Daoy (cell line): ENCODE measurements at places on chromosomes 6 and 20.

GRCh38 chr20:46485431-46485830 lies 27.9 kb downstream of the ZNF334 start:
- DNase-seq, result no peak

DNA sequence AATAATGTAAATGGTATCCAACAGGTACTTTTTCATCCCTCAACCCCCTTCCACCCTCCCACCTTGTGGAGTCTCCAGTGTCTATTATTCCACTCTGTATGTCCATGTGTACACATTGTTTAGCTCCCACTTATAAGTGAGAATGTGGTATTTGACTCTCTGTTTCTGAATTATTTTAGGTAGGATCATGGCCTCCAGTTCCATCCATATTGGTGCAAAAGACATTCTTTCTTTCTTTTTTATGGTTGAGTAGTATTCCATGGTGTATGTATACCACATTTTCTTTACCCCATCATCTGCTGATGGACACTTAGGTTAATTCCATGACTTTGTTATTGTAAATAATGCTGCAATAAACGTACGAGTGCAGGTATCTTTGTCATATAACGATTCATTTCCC lies 58.2 kb upstream of the PRND start:
- no peak for DNase-seq

- DNase-seq, result no peak
Observed at GRCh38 chr20:62837790-62838127, 20.9 kb downstream of the COL9A3 start.

DNA sequence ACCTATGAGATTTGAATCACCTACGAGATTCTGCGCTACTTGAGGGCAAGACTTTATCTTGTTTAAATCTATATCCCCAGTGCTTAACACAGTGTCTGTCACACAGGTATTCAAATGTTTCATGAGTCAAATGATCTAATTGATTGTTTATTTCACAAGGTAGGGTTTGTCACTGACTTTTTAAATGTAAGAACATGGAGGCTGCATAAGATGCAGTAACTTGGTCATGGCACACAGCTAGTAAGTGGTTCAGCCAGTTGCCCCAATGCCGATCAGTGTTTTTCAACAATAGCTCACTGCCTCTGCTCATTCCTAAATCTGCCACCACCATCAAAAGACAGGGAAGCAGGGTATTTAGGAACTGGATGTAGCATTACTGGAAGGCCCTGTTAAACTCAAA lies 42.4 kb upstream of the LRRC1 start:
- no peak for DNase-seq

DNA sequence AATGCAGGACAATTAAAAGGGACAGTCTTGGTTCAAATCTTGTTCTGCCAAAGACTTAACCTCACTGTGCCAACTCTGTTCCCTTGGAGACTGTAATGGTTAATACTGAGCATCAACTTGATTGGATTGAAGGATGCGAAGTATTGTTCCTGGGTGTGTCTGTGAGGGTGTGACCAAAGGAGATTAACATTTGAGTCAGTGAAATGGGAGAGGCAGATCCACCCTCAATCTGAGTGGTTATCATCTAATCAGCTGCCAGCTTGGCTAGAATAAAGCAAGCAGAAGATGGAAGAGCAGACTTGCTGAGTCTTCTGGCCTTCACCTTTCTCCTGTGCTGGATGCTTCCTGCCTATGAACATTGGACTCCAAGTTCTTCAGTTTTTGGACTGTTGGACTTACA lies 474.4 kb downstream of the CD83 start:
- no peak for DNase-seq

DNA sequence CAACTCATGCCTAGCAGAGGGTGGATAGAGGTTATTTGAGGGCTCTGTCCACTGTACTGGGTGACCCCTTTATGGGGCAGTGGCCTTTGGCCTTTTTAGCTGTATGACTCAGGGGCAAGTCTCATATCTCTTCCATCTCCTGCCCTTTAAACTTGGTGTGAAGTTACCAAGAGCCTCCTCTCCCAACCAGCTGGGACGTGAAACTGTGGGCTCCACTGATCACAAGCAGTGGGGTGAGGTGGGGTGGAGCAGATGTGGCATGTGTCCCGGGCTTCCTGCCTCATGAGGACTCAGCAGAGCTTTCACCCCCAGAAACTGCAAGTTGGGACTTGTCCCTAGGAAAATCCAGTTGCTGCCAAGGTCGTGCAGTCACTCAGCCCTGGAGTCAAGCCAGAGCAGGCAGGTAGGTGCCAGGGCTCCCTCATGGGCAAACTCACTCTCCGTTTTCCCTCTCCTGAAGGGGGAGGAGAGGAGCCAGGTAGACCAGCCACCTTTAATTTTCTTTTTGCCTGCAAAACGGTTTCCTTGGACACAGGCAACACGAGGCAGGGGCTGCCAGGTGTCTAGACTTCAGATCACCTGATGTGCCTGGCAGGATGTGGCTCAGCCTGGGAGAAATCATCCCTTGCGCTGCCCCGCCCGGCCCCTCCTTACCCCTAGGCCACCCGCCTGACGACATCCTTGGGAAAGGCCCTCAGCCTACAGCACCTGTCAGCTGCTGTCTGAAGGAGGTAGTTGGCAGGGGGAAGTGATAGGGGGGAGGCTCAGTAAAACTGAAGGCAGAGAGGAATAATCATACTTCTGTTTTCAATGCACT lies 4.0 kb downstream of the CDKN1A start:
- peak; percentile 79 for DNase-seq
